Left renal cortex interstitium (tissue), 4 donors: ENCODE measurements at places on chromosomes 13 and 19. TPM values are rescaled to one million over a fixed set of nuclear protein-coding genes. Genes with fewer than 3 reads are reported as not detected.

GRCh38 chr13:45584816-45585215, 30.7 kb downstream of the ERICH6B start:
- DNase-seq, result no peak

GRCh38 chr19:29606420-29606747, 301 bp downstream of the POP4 start:
- no peak for DNase-seq

DNA sequence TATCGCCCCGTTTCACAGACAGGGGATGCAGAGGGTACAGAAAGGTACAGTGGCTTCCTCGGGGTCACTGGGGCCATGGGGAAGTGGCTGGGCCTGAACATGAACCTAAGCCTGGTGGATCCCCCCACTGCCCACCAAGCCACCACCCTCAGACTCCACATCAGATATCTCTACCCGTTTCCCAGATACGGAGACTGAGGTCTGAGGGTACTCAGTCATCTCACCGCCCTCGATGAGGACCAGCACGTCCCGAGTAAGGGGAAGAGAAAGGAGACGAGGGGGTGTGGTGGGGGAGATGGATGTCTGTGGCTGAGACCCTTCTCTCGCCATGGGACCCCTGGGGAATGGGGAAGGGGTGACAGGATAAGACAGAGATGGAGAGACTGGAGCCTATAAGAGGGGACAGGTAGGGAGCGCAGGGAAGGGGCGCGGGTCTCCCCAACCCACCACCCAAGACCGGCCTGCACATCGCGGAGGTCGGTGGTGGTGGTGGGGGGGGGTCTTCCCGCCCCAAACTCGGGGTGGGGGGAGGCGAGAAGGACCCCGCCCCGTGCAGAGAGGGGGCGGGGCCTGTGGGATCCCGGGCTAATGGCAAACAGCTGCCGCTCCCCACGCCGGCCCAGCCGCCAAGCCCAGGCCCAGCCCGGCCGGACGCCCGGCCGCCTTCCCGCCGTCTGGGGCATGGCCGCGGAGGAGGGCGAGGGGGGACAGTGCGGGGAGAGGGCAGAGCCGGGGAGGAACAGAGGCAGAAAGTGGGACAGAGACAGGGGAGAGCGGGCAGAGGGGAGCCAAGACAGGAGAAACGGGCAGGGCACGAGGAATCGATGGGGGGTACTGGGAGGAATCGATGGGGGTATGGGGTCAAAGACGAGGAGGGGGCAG, 698 bp downstream of the KANK2 start:
- DNase-seq, result peak; percentile 24

DNA sequence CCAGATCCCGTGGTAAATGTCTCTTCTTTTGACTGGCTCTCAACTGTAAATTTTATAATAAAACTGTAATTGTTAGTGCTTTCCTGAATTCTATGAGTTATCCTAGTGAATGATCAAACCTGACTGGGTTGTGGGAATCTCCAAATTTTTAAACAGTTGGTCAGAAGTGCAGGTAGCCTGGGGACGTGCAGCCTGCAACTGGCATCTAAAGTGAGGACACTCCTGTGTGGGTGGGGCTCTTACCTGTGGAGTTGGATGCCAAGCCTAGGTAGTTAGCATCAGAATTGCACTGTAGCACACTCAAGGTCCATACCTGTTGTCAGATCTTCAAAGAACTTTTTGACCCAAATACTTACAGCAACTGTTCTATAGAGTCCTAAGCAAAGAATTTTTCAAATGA, 207.1 kb upstream of the NBEA start:
- no peak for DNase-seq

GRCh38 chr13:35704331-35704730, 227.8 kb upstream of the MAB21L1 start:
- no peak for DNase-seq

GRCh38 chr13:103283451-103283820, 217.2 kb upstream of the SLC10A2 start:
- DNase-seq, result no peak

GRCh38 chr19:52070496-52070895, 21.9 kb upstream of the ZNF432 start:
- DNase-seq, result no peak

- DNase-seq, result no peak
These were observed 715.3 kb downstream of the OLFM4 start for GRCh38 chr13:53743906-53744305.

DNA sequence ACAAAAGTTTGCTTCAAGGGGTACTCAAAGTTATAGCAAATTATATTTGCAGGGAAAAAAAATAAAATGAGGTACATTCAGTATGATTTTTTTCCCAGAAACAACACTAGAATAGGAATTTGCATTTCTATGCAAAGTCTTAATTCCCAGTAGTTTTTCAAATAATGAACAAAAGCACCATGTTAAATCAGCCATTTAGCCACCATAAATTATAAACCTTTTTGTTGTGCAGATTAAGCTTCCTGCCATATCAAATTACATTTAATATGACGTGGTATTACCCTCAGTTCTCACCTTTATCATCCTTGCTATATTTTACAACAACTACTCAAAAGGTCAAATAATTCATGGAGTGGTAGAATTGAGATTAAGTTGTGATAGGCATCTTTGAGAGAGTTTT, 136.6 kb upstream of the FRY start:
- DNase-seq, result no peak

- peak; percentile 47 for DNase-seq
These were observed 1.3 kb downstream of the ZNF616 start for GRCh38 chr19:52138278-52138982.

GRCh38 chr19:55141696-55142095, 7.3 kb downstream of the TNNT1 start:
- DNase-seq, result no peak

Gene IRGC
- not detected for polyA plus RNA-seq

Gene ZNF177
- 6.6 TPM for polyA plus RNA-seq

Gene PSG3
- polyA plus RNA-seq, result 0.16 TPM

Gene CFD
- polyA plus RNA-seq, result 4.8 TPM
